ENCODE measurements at places on chromosomes 12 and 14. TPM values are rescaled to one million over a fixed set of nuclear protein-coding genes. Genes with fewer than 3 reads are reported as not detected.

Gene PLEKHG7
- total RNA-seq, result not detected

Gene SERPINA9
- total RNA-seq, result not detected

Gene GPR84
- not detected for total RNA-seq

Gene C14orf180
- total RNA-seq, result not detected

Gene PPFIA2
- total RNA-seq, result not detected

Gene STAC3
- 0.36 TPM for total RNA-seq

Gene CMA1
- not detected for total RNA-seq

Gene NTF3
- total RNA-seq, result not detected

Gene HCAR2
- total RNA-seq, result not detected

Gene CPNE8
- total RNA-seq, result 8.5 TPM

Gene NID2
- 32.6 TPM for total RNA-seq

Gene BDKRB2
- 1.9 TPM for total RNA-seq

Gene GPR132
- 0.45 TPM for total RNA-seq

Gene ACAD10
- 12.5 TPM for total RNA-seq

Gene SDR39U1
- total RNA-seq, result 53.2 TPM

Gene TPPP2
- total RNA-seq, result not detected

Gene TAS2R30
- total RNA-seq, result not detected

Gene IGFBP6
- total RNA-seq, result 254 TPM

Gene SMIM41
- total RNA-seq, result not detected

Gene OR4E2
- total RNA-seq, result not detected

Gene ZBTB42
- total RNA-seq, result 3.5 TPM

Gene FGF6
- total RNA-seq, result not detected

Gene ERP27
- total RNA-seq, result not detected

Gene ATL1
- total RNA-seq, result 5.9 TPM

Gene CTSG
- not detected for total RNA-seq

Gene TEX52
- not detected for total RNA-seq

Gene OLR1
- 0.40 TPM for total RNA-seq

Gene LYZ
- 1.5 TPM for total RNA-seq

Gene ABCC9
- total RNA-seq, result not detected

Gene TMEM52B
- not detected for total RNA-seq

Gene TOMM20L
- total RNA-seq, result not detected

Gene PMCH
- not detected for total RNA-seq

Gene AICDA
- total RNA-seq, result 0.31 TPM

Gene EGLN3
- total RNA-seq, result 5.6 TPM

Gene RNASE4
- total RNA-seq, result 4.3 TPM

Gene SLC39A5
- total RNA-seq, result not detected

Gene PLEKHD1
- not detected for total RNA-seq

Gene ANKS1B
- 0.45 TPM for total RNA-seq

Gene SOAT2
- total RNA-seq, result 0.23 TPM

Gene DNAI7
- 0.16 TPM for total RNA-seq

Gene CPSF6
- total RNA-seq, result 60.3 TPM

Gene GDF3
- not detected for total RNA-seq

Gene HNF1A
- 2.8 TPM for total RNA-seq

Gene HOXC12
- total RNA-seq, result not detected

Gene AMIGO2
- 106 TPM for total RNA-seq

Gene CELA1
- not detected for total RNA-seq

Gene NOS1
- total RNA-seq, result 0.40 TPM

Gene PRPF39
- total RNA-seq, result 20.6 TPM

Gene SLC7A8
- total RNA-seq, result 0.73 TPM

Data from A549 treated with ZK216348 at 1 μM for 4 hours (cell line).